Activated CD8-positive, alpha-beta memory T cell treated with anti-CD3 and anti-CD28 coated beads, Interleukin-2, amount 50 U/mL, for 48 hours (primary cell): ENCODE measurements at places on chromosomes 1 and 21.

DNA sequence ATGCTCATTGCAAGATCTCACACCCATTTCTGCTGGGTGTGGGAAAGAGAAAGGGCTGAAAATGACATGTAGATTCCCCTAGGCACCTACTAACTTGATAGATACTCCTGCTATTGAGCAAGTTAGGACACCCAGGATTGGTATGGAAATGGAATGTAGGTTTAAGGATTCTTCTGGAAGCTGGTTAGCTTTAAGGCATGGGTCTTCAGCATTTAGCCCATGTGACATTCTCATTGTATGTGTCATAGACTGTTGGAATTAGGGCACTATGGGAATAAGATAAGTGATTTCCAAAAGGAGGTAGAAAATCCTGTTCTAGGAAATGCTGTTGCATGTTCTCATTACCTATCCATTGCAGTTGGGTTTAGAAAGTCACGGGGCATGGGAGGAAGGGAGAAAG lies 76.2 kb downstream of the DISC1 start:
- DNase-seq: no peak

- DNase-seq: no peak
Observed at GRCh38 chr1:147338571-147338970, 96.1 kb downstream of the CHD1L start.

- DNase-seq: no peak
Observed at GRCh38 chr1:160993544-160994193, 27.3 kb downstream of the F11R start.

- DNase-seq: no peak
Observed at GRCh38 chr1:3543076-3544039, 68.0 kb downstream of the MEGF6 start.

- no peak for DNase-seq
Observed at GRCh38 chr1:95040032-95040525, 32.7 kb downstream of the ALG14 start.

DNA sequence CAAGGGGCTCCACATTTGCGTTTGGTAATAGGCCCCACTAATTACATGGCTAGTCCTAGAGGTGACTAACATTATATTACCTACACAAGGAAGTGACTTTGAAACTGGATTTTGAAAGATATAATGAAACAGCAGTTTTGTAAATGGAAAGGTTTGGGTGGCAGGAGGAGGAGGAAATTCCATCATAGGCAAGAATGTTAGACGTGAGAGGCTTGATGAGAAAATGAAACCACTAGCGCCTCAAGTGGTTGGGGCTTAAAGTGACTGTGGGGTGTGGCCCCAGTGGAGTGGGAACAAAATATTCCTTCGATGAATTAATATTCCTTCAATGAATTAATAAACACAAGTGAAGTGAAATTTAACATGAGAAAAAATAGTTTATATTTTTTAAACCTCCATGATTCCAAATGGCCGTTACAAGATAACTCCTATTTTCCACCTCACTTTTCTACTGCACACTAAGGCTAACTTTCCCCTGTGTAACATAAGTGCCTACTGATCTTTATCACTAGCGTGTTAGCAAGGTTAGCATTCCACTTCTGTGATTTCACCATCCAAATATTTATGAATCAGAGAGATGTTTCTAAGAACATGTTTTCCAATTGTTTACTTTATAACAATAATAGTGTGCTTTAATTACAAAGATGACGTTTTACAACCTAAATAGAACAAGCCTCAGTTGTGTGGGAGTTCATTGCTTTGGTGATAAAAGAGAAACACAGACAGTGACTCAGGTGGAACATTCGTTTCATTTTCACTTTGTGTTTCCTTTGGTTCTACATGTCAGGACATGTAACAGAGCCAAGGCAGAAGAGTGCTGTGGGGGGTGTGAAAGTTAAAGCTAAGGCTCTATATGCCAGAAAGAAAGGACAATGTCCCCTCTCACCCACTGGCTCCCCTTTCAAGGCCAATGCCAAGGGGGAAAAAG lies 12.5 kb upstream of the ATF3 start:
- DNase-seq: no peak

- DNase-seq: no peak
Observed at GRCh38 chr21:43829575-43830119, 35.4 kb upstream of the AGPAT3 start.

- no peak for DNase-seq
Observed at GRCh38 chr1:59574085-59574484, 240.7 kb upstream of the HOOK1 start.

DNA sequence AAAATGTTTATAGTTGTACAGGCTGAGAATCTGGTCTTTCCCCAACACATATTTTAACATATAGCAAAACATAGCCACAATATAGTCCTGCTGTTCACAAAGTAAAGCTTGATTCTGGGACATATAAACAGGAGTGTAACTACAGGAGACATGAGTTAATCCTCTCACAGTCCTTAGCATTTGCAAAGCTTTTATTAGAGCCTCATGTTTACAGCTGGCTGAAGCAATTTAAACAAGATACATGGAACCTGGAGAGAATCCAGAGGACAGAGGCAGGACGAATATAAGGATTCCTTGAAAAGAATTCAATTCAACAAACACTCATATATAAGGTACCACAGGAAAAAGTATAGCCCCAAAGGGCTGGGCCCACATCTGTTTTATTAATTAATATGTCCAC lies 163.4 kb downstream of the ADGRL4 start:
- DNase-seq: no peak

DNA sequence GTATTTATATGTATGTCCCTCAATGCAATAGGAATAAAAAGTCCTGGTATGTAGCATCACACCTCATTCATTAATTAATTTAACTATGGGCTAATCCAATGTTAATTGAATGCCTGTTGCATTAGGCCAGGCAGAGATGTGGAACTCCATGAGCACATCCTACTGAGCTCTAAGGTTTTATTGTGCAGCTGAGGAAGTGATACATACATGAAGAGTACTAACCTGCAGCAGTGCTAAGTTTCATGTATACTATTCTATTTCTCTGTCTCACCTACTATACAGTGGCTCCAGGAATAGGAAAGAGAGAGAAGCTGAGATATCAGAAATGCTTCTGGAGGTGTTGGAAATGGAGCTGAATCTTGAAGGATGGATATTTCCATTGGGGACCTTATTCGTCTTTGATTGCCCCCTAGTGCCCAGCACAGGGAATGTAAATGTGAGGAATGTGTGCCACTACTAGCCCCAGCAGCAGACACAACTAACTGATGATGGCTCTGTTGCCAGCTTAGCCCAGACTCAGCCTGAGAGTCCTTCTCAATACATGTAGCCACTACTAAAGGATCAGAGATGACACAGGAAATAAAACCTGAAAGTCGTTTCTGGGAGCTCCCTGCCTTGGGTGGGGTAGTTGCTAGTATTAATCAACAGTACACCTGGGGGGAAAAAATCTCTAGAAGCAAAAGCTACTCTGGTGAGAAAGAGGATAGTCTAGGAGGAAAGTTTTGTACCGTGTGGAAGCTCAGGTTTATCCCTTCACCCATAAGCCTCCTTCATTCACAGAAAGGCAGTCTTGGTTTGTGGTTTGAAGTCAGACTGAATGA lies 173.3 kb upstream of the FOXD3 start:
- DNase-seq: no peak

GRCh38 chr1:229037806-229038405 lies 233.0 kb upstream of the RAB4A start:
- DNase-seq: no peak

DNA sequence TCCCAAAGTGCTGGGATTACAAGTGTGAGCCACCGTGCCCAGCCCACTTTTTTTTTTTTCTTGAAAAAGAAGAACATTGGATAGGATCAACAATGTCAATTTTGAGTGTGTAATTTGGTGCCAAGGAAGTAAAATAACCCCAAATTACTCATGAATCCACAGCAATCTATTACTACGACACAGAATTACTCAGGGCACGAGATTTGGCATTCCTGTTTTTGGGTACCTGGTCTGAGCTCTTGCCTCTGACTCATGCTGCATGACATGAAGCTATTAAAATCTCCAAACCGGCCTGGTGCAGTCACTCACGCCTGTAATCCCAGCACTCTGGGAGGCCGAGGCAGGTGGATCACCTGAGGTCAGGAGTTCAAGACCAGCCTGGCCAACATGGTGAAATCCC lies 10.4 kb downstream of the RNF19B start:
- DNase-seq: no peak

- DNase-seq: no peak
Observed at GRCh38 chr1:193115629-193116227, 6.1 kb upstream of the CDC73 start.

DNA sequence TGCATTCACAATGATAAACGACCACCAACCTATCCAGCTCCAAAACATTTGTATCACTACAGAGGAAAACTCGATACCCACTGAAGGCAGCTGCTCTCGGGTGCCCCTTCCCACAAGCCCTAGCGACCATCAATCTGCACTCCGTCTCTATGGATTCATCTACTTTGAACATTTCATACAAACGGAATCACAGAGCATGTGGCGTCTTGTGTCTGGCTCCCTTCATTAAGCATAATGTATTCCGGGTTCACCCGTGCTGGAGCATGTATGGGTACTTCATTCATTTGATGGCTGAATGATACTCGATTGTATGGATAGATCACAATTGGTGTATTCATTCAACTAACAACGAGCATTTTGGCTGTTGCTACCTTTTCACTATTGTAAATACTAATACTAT lies 340.2 kb downstream of the SMYD3 start:
- DNase-seq: no peak

DNA sequence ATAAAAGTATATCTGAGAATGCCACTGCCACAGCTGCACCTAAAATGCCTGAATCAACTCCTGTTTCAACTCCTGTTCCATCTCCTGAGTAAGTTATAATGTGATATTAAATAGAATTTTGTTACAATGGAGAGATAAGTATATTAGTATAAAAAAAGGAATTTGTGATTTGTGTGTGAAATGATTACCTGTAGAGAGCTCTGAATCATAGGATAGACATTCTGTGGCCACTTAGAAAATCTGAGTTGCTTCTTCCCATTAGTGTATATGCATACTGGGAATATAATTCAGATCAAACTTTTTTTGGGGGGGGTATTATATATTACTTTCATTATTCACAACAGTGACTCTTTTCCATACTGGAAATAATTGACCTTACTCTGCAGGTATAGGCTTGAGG lies 52.9 kb downstream of the SUCO start:
- DNase-seq: no peak

DNA sequence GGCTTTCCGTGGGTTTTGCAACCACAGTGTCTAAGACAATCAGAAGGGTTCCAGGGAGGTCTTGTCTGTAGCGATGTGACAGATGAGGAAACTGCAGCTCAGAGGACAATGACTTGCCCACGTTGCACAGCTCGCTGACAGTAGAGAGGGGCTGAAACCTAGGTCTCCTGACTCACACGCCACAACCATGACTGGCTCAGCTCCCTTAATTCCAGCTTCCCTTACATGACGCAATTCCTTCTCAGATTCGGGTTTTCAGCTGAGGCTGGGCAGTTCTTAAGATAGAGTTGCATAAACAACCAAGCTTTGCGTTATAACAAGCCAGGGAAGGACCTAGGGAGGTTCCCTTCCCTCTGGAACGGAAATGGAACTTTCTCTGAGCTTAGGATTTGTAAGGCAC lies 36.3 kb downstream of the DHCR24 start:
- DNase-seq: peak; percentile 30

GRCh38 chr1:239025223-239025622 lies 361.1 kb upstream of the CHRM3 start:
- DNase-seq: no peak

- DNase-seq: no peak
Observed at GRCh38 chr1:98919652-98920051, 85.0 kb downstream of the PLPPR5 start.

DNA sequence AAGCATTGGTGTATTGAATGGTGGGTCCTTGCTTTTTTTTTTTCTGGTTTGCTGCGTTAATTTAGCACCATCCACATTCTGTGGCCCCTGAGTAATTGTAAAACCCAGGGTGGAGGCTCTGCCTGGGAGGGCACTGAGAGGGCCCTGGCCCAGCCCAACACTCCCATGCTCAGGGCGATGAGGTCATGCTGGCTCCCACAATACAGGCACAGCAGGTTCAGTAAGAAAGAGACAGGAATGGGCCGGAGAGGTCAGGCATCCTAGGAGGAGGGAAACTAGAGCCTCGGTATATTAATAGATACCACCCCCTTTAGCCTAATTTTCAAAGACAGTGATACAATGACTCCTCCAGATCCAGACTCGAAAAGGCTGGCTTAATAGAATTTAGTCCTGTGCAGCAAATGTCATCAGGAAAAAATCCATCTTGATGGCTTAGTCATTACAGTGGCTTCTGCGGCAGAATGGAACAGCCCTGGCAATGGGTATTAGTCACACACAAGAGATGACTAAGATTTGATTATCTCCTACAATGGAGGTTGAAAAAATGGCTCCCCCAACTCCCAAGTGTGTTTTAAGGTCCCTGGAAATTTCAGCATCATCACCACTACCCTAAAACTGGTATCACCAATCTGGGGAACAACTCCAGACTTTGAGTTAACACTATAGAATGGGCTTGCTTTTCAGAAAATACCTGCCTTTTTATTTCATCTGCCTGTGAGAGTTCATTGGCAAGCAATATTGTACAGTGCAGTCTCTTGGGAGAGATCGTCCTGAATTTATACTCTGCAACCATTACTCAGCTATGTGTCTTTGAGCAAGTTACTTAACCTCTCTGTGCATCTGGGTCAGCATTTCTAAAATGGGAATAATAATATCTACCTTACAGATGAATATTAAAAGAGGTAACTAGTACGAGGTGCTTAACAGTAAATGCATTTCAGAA lies 43.9 kb upstream of the LYST start:
- no peak for DNase-seq

DNA sequence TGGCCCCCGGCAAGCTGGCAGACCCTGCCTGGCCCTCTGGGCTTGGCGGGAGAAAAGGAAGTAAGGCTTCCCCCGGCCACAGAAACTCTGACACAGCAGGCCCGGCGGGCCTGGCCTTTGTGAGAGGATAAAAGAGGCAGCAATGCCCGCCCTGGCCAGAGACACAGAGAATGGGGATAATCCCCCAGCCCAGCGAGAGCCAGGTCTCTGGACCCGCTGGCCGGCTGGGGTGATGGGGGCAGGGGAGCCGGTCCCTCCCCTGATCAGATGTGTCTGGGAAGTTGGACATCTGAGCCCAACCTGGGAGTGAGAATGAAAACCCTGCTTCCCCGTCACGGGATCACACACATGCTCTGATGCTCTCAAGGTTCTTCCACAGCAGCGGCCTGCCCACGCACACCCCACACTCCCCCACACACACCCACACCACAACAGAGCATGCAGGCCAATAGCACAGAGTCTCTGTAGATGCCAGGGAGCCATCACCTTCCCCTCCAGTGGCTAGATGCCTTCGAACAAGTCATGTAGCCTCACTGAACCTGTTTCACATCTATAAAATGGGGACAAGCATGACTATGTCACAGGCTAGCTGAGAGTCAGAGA lies 4.2 kb downstream of the RSPO1 start:
- no peak for DNase-seq

DNA sequence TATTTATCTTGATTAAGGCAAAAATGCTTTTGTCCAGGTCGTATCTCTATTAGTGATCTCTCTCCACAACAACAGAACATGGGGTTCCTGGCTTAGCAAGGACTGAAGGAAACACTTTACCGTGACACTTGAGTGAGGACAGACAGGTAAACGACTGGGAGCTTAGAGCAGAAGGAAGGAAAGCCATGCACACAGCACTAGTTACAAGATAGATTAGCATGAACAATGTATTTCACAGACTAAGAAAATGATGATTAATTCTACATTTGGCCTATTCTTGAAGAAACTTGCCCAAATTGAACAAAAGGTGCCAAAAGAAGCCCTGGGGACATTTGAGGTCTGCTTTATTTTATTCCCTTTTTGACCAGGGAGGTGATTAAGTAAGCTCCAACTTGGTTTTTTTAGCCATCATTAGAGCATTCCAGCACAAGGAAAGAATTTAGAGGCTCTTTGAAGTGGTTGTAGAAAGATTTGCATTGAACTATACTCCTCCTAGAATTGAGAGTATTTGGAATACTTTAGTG lies 248.5 kb downstream of the USP25 start:
- no peak for DNase-seq
